ENCODE measurements at places on chromosomes 5 and 9. TPM values are rescaled to one million over a fixed set of nuclear protein-coding genes. Genes with fewer than 3 reads are reported as not detected.

The SLC36A2 gene
- not detected for total RNA-seq

The TXNDC8 gene
- total RNA-seq: not detected

The NCS1 gene
- 10.2 TPM for total RNA-seq

- DNase-seq: no peak
These were observed 199.9 kb downstream of the PTTG1 start for GRCh38 chr5:160621526-160621925.

DNA sequence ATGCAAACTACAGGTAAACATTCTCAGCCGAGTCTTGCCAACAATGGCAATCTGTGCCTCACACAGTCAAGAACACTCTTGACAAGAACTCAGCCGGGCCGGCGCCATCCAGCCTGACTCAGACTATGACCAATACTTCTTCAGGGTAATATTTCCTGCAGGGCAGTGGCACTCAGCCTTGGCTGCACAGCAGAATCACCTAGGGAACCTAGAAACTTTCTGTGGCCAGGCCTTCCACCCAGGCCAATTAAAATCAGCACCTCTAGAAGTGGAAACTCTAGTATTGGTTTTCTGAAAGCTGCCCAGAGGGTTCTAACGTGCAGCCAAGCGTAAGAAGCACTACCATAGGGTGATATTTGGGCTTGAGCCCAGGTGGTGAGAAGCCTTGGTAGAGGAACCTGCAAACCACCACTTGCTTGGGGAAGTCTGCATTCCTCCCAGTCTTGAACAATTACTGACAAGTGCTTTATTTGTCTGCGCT, 120.6 kb downstream of the TTLL11 start:
- DNase-seq: peak; percentile 89

The SNCAIP gene
- 10.7 TPM for total RNA-seq

The TAF1L gene
- total RNA-seq: under 0.01 TPM

GRCh38 chr9:122393284-122393983, 22.6 kb downstream of the PTGS1 start:
- no peak for DNase-seq

DNA sequence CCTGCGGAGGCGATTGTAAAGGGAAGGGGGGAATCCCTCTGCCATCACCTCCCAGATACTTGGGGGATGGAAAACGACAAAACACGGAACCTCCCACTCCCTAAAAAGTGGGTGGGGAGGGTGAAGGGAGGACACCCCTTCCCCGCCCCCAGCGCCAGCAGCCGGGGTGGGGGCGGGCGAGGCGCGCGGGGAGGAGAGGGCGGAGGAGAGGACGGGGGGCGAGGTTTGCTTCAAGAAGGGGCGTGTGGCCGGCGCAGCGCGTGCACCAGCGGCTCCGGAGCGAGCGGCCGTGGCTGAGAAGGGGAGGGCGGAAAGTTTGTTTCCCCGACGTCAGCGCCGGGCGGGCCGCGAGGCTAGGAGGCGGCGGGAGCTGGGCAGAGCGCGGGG, at the start of gene PRRX2:
Gene PRRX2 (plus strand): TSS at position 259 of the 387 bp plus-strand sequence. CDS start 221 bp downstream, outside the sequence.
- peak; percentile 44 for DNase-seq

- no peak for DNase-seq
These were observed 216.1 kb downstream of the FSTL4 start for GRCh38 chr5:133396187-133396741.

- DNase-seq: peak; percentile 51
These were observed 41.2 kb upstream of the CTSL start for GRCh38 chr9:87684627-87685219.

The C9 gene
- total RNA-seq: under 0.01 TPM

- no peak for DNase-seq
These were observed 31.8 kb downstream of the SEC61B start for GRCh38 chr9:99253772-99254431.

The LHFPL2 gene
- total RNA-seq: 24.4 TPM

The KCNV2 gene
- not detected for total RNA-seq

DNA sequence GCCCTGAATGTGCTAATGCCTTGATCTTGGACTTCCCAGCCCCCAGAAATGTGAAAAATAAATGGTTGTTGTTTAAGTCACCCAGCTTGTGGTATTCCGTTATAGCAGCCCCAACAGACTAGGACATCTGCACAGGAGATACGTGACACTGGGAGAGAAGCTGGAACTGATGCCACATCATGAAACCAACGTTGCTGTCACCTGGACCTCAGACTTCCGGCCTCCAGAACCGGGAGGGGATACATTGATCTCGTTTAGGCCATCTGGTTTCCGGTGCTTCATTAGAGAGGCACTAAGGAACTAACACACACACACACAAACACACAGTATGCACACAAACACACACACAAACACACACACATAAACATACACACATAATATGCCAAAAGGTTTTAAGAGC, 75.0 kb upstream of the ICE1 start:
- DNase-seq: no peak

The GABRA1 gene
- total RNA-seq: not detected

- DNase-seq: no peak
These were observed 1190.1 kb downstream of the CDH12 start for GRCh38 chr5:21663082-21663481.

All from lung microvascular endothelial cell (primary cell).